ENCODE measurements at places on chromosomes 6 and 20.
A peak's percentile ranks its signal among the peaks of the same experiment; 100 is the strongest.

- no peak for DNase-seq
Observed at GRCh38 chr20:50477239-50477872, 32.8 kb upstream of the PTPN1 start.

DNA sequence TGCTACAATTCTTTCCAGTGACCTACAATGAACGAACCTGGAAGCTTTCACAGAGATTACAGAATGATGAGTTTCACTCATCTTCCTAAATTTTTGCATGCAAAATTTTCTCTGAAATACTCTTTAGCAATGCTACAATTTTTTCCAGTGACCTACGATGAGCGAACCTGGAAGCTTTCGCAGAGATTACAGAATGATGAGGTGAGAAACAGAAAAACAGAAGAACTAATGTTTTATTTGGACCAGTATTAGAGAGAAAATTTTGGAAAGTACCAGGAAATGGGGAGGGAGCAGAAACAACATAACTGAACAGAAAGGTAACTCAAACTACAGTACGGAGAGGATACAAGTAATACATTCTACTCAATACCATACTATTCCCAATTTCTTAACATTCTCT is 75.0 kb downstream of the IBTK start:
- DNase-seq: no peak

GRCh38 chr20:1809611-1810510 is 85.3 kb upstream of the SIRPA start:
- no peak for DNase-seq

DNA sequence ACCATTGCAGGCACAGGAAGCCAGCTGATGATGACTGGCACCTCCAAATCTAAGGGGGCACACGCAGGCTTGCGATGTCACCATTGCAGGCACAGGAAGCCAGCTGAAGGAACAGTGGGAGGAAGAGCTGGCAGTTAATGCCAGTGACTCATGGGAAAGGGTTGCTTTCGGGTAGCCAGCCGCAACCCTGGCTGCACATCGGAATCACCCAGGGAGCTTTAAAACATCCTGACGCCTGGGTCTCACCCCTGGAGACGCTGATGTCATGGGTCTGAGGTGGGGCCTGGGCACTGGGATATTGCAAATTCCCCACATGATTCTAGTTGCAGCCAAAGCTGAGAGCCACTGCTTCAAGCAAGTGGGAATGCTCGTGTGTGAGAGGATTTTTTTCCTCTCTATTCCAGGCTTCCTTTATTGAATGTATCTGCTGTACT is 16.1 kb upstream of the CCN6 start:
- DNase-seq: no peak

- peak; percentile 48 for DNase-seq
Observed at GRCh38 chr6:111686249-111686931, 80.7 kb upstream of the TRAF3IP2 start.

Data from neural crest cell (in vitro differentiated cells).